Activated naive CD4-positive, alpha-beta T cell treated with anti-CD3 and anti-CD28 coated beads for 36 hours (primary cell): ENCODE measurements at places on chromosomes 16 and 17. TPM values are rescaled to one million over a fixed set of nuclear protein-coding genes. Genes with fewer than 3 reads are reported as not detected.

GRCh38 chr17:44071772-44072171 lies 1.2 kb downstream of the G6PC3 start:
- no peak for DNase-seq

- DNase-seq = no peak
These were observed 58.6 kb upstream of the NUDT7 start for GRCh38 chr16:77663711-77664110.

DNA sequence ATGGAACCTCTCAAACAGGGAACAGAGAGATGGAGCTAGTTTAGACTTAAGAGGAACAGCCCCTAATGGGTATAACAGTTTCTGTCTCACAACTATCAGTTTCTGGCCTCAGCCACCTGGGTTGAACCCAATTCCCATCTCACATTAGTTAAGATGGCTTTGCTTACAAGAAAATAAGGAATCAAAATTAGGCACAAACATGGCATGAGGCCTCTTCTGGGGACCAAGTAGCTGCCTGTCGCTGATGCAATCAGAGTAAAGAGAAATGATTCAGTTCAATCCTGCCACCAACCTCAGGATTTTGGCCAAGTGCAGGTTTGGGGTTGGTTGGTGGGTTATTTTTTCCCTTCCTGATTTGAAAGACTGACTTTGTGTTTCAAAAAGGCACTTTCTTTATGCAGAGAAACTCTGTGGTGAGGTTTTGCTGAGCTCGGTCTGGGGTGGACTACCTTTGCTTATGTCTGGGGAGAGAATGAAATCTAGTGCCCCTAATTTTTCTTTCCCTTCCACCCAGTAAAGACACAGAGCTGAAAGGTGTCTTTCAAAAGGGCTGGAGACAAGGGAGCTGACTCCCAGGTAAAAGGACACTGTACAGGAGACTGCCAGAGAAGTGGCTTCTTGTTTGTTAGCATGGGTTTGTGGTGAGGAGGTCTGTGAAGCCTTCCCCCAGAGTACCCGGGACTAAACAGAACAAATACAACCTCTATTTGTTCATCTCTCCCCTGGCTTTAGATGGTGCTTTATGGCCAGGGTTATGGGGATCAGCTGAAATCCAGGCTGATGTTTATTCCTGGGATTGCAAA lies 44.8 kb upstream of the NFAT5 start:
- DNase-seq = peak; percentile 72

- no peak for DNase-seq
These were observed 117.3 kb downstream of the IRX5 start for GRCh38 chr16:55047903-55048497.

DNA sequence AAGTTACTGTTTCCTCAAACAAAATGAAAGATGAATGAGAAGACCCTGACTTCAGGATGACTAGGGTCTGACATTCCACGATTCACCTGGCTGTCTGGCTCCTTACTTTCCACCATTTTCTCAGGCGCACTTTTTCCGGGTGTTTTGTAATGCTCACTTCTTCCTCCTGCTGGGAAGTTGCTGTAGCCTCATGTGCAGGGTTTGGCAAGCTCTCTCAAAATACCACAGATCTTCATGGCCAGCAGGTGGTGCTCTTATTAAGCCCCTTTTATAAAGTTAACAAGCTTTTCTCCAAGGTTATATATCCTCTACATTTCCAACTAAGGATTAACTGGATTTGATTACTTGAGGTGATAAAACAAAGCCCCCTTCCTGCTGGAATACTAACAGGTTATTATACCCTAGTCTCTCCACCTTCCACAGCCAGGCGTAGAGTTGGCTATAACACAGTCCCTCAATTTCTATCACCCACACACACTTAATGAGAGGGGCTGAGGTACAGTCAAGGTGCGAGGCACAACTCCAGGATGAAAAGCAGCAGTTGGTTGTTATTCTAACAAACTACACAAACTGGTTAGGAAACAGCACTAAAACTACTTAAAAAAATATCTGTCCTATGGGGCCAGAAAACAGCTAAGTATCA lies 45.4 kb downstream of the STH start:
- DNase-seq = peak; percentile 82

GRCh38 chr17:58533616-58534188 lies 19.3 kb upstream of the MTMR4 start:
- DNase-seq = no peak

- no peak for DNase-seq
These were observed 18.3 kb upstream of the DDX52 start for GRCh38 chr17:37661400-37662014.

GRCh38 chr17:82920715-82921114 lies 80.9 kb upstream of the ZNF750 start:
- no peak for DNase-seq

- DNase-seq = peak; percentile 66
These were observed at the start of gene C17orf113 for GRCh38 chr17:42050393-42051012. Gene C17orf113, minus strand, starts transcription at chr17:42050601. Its CDS starts 7,225 bp downstream, at chr17:42043376.

DNA sequence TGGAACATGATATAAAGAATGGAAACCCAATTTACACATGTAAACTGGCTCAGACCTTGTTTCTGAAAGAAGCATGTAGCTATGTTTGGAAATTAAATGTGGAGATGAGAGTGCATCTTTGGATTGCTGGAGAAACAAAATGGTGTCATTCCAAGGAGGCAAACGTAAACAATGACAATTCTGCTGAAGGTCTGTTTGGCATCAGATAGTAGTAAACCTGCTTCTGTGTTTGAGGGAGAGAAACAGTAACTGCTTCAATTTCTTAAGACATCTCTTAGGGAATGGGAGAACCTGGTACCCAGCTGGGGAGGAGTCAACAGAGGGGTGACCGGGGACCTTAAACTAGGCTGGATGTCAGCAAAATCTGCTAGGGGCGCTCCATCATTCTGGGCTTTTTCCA lies 23.5 kb downstream of the GPRC5B start:
- DNase-seq = no peak

DNA sequence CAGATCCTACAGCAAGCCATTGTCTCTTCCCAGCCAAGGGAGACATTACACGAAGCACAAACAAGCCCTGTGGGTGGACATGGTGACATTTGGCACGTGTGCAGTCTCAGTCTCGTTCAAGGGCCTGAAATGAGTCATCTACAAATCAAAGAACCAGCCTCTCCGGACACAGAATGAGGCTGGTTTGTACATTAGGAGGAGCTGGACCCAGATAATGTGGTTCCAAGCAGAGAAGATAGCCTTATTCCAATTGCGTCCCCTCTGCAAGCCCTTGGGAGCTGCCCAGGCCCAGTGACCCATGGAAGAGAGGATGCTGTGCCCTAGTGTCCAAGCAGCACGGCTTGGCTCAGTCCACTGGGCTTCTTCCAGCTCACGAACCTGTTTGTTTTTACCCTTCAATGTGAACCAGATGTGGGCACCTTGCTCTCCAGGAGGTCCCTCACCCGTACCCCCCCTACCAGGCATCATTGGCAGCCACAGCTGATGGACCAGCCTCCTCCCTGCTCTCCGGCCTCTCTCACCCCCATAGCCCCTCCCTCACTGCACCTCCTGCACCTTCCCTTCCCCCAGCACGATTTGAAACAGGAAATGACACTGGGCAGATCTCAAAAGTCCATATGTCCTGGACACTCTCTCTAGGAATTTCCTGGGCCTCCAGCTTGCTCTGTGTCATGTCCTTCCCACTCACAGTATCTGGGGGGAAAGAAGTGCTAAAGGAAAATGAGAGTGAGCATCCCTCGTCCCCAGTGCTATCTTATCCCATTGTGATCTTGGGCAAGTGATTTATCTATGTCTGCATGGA lies 26.2 kb downstream of the KPNA2 start:
- DNase-seq = no peak

DNA sequence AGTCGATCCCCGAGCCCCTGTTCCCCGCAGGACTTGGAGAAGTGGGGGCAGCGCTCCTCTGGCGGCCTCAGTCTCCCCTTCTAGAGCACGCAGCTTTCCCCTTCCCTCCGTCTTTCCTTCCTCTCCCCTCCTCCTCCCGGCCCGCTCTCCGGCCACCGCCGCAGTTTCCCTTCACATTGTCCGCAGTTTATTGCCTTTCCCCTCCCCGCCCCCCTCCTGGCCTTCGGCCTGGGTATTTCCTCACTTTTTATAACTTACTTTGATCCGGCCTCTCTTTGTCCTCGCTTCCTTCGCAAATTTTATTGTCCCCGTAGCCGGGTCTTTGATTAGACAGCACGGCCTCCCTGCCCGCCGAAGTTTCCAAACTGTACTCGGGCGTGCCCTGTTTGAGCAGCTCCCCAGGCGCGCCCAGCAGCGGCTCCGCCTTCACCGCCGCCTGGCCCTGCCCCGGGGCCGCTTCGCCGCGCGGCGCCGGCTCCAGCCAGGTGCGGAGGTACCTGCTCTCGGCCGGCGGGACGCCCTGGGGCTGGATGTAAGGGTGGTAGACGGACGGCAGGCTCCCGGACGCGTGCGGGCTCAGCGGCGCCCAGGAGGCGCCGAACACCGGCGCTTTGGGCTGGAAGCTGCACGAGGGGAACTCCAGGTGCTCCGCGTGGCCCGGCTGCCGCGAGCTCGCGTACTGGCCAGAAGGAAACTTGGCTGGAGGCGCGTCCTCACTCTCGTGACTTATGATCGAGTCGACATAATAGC lies 488 bp downstream of the HOXB9 start:
- peak; percentile 55 for DNase-seq

GRCh38 chr17:81396722-81397313 lies 1.6 kb downstream of the BAHCC1 start:
- DNase-seq = peak; percentile 40

DNA sequence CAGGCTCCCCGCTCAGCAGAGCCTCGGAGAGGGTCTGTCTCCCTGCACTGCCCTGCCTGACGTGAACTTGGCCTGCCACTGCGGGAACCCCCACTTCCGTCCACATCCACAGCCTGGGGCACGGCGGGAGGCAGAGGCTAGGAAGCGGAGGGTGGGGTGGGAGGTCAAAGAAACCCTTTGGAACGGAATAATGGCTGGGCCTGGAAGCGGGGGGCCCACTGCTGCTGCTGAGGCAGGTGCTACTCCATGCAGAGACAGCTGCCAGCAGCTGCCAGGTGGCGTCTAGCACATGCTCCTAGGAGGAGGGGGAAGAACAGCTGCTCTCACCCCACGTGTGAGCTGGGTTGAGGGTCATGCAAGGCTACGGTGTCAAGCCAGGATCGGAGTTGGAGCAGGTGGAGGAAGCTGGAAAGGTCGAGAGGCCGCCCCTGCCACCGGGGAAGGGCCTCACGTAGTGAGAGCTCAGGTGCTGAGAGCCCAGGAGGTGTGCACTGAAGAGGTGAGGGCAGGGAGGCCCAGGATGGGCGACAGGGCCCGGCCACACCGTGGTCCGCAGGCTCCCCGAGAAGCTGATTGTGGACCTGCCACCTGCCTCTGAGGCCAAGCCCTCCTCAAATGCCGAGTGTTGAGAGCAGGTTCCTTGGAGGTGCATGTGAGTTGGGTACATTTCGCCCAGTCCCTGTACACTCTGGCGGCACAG lies 9.8 kb downstream of the FSCN2 start:
- DNase-seq = no peak

- peak; percentile 73 for DNase-seq
These were observed 50.0 kb upstream of the STH start for GRCh38 chr17:45948881-45949624.

- no peak for DNase-seq
These were observed 356.1 kb downstream of the CPPED1 start for GRCh38 chr16:12447556-12447955.

- no peak for DNase-seq
These were observed 24.0 kb downstream of the MYO19 start for GRCh38 chr17:36510636-36511035.

DNA sequence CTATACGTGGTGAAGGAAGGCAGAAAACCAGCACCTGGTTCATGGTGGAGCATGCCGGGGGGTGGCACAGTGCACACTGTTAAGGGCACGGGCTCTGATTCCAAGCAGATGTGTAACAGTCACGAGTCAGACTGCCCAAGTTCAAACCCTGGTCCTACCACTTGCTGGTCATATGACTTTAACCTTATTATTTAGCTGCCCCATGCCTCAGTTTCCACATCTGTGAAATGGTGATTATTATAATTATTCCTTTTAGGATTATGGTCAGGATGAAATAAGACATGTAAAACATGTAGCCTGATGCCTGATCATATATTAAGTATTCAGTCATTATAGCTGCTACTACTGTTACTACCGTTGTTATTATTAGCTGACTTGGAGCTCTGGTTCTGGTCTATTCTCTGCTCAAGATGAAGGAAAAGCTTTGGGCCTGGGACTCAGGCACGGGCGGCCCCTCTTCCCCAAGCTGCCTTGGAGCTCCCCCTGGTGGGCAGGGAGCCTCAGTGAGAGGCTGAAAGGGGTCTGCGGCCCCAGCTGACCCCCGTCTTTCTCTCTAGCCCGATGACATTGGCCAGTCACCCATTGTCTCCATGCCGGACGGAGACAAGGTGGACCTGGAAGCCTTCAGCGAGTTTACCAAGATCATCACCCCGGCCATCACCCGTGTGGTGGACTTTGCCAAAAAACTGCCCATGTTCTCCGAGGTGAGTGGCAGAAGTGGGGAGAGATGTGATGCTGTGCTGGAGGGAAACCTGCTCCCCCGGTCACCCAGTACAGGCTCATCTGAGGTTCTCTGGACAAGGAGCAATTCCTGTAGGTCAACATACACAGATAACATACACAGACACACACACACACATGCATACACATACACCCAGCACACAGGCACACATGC lies 14.0 kb downstream of the NR1D1 start:
- DNase-seq = peak; percentile 67

DNA sequence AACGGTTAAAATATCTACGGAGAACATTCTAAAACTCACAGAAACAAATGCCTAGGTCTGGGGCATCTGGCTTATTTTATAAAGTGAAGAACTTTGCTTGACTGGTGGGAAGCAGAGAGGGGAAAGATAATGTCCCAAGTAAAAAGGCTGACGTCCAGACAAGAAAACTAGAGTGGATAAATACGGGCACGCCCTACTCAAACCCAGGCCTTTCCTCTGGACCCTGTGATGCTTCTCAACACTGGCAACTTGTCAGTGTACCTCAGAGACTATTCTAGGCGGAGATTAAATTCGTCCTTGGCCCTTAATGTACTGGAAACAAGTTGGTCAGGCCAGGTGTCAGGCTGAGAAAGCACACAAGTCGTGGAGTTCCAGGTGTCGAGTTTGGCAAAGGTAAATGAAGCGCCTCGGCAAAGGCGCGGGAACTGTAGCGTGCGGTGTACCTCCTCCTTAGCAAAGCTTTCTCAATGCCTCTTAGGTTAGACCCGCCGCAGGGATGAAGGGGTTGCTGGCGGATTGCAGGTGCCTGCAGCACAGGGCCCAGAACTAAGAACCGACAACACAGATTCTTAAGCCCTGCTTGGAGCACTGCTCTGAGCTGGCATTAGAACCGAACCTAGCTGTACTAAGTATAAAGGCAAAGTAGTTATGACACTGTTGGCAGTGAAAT lies 668 bp upstream of the UNK start:
- peak; percentile 43 for DNase-seq

DNA sequence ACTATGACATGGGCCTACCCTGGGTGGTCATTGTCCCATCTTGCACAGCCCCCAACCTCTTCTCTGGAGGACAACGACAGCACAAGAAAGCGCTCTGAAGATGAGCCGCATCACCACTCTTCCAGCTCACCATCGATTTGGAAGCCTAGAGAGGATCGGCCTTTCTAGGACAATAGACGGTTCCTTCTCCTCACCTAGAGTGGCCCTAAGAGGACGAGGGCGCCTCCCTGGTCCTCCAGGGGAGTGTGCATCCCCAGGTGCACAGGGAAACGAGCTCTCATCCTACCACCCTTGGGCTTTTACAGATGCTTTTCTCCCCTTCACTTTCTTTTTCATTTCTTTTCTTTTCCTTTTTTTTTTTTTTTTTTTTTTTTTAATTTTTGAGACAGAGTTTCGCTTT lies 20.3 kb upstream of the SLC52A1 start:
- no peak for DNase-seq

Gene TMEM204
- 7.7 TPM for total RNA-seq

Gene PRSS53
- total RNA-seq = 5.2 TPM

Gene NOXO1
- total RNA-seq = not detected

Gene FOXF1
- not detected for total RNA-seq

Gene GRAP
- 8.1 TPM for total RNA-seq

Gene SPATA32
- total RNA-seq = not detected

Gene NMRAL1
- total RNA-seq = 30.5 TPM

Gene CA4
- total RNA-seq = not detected

Gene EXOC3L1
- not detected for total RNA-seq
